ENCODE measurements at places on chromosomes 7 and 10.

- no peak for DNase-seq
Measured at GRCh38 chr7:35596061-35596460, 98.9 kb downstream of the HERPUD2 start.

- no peak for DNase-seq
Measured at GRCh38 chr7:28784171-28784902, 173.8 kb downstream of the TRIL start.

GRCh38 chr10:69335063-69335587 is 56.8 kb downstream of the HK1 start:
- DNase-seq: no peak

DNA sequence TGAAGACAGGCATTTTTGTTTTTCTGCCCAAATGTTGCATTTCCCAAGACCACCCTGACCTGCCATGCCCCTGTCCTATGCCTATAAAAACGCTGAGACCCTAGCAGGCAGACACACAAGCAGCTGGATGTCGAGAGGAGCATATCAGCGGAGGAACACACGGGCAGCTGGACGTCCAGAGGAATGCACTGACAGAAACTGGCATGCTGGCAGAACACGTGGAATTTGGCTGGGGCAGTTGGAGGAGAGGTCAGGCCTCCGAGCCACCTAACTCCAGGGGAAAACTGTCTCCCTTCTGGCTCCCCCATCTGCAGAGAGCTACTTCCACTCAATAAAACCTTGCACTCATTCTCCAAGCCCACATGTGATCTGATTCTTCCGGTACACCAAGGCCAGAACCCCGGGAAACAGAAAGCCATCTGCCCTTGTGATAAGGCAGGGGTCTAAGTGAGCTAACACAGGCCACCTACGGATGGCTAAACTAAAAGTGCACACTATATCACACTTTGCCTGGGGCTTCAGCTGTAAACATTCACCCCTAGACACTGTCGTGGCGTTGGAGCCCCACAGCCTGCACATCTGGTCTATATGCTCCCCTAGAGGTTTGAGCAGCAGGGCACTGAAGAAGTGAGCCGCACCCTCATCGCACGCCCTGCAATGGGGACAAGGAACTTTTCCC is 10.0 kb upstream of the CDHR3 start:
- no peak for DNase-seq

- no peak for DNase-seq
Measured at GRCh38 chr7:106424476-106425016, 139.8 kb upstream of the NAMPT start.

- DNase-seq: no peak
Measured at GRCh38 chr10:90984898-90985297, 64.0 kb upstream of the ANKRD1 start.

GRCh38 chr10:91339729-91340128 is 70.4 kb upstream of the HECTD2 start:
- DNase-seq: no peak

DNA sequence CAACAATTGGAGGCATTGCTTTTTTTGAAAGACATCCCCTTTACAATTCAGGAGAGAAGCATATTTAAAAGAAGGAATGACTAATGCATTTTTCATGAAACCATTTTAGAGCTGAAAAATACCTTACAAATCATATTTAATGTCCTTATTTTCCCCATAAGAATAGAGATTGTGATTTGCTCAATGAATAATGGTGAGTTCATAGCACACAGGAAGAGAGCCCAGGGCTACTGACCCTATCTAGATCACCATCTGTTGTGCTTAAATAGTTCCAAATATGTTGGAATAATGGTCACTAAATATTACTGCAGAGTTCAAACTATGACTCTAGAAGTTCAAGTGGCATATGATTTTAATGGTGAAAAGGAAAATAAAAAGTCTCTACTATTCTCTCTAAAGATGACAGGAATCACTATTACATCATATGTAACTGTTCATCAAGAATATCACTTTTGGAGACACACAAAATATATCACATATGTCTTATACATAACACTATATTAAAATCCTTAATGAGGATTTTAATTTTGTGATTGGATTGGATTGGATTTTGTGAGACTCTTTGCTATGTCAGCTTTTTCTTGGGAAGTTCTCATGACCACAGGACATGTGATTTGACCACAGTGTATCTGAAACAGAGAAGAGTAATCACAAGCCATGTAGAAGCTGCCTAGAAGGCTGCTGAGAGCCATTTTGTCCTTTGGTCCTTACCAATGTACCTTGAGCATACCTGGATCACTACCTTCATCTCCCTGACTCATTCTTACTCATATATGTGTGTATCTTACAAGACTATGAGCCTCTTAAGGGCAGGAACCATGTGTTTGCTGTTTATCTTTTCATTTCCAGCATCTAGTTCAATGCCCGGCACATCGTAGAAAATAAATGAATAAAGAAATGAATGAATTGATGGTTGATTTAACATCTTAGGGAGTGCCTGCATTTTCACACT is 26.4 kb downstream of the SLC16A9 start:
- DNase-seq: no peak

DNA sequence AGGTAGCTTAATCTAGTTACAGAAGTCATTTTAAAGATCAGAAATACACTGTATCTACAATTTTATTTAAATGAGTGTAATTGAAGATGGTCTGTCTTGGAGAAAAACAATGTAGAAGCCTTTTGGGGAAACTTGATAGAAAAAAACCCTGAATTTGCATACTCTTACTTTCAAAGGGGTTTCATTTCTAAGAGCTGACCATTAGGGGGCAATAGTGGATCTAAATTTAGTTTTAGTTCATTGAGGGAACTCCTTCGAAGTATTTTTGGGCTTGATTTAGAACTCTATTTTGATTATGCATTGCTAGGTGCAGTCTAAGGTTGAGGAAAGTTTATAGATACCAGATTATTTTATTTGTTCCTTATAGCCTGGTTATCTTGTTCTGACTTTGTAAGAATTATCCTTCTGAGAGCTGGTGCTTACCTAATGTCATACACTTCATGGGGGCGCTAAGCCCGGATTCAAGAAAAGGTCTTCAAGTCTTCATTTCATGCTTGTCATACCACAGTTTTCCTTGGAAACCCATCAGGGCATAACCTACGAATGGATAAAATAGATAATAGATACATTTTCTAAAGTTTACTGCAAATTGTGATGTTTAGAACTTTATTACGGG is 69.1 kb upstream of the MXI1 start:
- DNase-seq: no peak

DNA sequence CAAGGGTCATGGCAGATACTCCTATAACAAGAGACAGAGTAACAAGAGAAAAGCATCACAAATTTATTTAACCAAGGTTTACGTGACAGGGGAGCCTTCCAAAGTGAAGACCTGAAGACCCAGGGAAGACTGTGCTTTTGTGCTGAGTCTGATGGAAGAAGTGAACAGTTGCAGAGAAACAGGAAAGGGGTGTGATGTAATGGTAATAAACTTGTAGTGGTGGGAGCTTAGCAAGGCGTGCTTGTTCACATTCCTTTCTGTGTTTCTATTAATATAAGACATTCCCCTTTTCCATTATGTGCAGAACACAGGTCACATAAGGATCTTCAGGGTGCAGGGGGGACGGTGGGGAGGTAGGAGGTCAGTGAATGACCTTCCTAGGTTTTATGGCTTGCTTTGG is 25.5 kb upstream of the C10orf67 start:
- DNase-seq: no peak

DNA sequence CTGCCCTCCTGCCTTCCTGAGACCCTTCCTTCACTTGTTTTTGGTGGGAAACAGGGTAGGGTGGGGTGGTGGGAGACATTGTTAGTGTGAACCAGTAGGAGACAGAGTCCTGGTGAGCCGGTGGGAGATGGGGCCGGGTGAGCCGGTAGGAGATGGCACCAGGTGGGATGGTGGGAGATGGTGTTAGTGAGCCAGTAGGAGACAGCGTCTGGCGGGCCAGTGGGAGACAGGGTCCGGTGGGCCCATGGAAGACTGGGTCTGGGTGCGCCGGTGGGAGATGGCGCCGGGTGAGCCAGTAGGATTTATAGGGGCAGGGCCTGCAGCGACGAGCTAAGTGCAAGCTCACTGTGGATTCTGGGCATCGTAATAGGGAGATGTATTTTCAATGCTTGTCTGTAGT is 116.8 kb downstream of the TRRAP start:
- DNase-seq: no peak

DNA sequence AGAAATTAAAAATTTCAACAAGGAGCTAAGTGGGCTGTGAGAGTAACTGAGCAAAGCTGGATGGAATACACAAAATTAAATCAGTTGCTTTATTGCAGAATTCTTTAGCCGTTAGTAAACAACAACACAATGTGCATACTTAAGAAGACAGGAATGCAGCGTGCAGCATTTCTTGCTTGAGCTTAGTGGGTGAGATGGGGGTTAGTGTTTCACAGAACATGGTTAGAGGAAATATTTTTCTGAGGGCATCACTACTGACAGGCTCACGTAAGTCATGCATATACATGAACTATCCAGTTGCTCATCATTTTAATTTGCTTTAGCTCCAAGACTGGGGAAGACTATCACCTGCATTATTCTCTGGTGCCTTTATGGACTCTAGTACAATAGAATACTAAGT is 80.8 kb downstream of the CD36 start:
- DNase-seq: no peak

DNA sequence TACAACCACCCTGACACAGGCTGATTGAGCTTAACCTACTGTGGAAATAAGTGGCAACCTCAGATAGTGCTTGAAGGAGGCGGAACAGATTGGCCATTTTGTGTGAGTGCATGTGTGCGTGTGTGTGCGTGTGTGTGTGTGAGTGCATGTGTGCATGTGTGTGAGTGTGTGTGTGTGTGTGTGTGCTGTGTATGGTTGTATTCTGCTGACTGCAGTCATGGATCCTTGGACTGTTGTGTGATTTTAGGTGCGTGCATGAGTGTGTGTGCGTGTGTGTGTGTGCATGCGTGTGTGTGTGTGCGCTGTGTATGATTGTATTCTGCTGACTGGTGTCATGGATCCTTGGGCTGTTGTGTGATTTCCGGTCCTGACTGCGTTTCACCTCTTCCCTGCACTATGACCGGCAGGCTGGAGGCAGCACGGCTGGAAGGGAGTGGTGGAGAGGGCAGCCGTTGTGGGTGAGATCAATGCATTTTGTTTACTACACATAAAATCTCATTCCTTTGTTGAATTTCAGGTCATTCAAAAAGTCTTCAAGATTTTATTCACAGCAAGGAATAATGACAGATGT is 6.3 kb downstream of the IQCE start:
- no peak for DNase-seq

- DNase-seq: no peak
Measured at GRCh38 chr7:6709808-6710207, 3.1 kb upstream of the ZNF12 start.

DNA sequence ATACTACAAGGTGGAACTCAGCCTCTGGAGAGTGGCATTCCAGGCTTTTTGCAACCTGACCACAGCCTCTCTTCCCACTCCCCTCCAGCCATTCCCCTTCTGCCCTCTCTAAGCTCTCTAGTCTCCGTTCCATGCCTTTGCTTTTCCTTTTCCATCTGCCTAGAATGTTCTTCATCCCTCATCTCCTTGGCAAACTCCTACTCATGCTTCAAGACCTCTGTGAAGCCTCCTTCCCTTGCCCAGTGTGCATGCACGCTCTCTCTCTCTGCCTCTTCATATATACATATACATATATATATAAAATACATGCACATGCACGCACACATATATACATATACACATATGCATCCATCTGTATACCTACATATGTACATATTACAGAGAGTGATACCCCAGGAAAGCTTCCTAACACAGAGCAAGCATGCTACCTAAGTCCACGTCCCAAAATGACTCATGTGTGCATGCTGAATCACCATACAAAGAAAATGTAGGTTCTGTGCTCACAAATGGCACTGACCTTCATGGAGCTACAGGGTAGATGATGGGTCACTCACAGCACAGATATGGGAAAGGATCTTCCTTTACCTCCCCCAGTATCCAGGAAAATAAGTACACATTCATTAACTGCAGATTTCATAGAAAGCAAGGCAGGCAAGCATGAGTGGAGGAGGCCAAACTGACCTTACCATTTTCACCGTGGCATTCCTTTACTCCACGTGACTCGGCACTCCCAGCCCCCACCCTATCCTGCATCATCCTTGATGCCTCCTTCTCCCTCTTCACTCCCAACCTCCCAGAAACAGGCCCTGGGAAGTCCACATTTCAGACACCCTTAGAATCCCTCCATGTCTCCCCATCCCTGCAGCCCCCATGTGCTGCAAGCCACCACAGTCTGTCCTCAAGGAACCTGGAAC is 238.4 kb upstream of the ZMIZ1 start:
- DNase-seq: no peak

DNA sequence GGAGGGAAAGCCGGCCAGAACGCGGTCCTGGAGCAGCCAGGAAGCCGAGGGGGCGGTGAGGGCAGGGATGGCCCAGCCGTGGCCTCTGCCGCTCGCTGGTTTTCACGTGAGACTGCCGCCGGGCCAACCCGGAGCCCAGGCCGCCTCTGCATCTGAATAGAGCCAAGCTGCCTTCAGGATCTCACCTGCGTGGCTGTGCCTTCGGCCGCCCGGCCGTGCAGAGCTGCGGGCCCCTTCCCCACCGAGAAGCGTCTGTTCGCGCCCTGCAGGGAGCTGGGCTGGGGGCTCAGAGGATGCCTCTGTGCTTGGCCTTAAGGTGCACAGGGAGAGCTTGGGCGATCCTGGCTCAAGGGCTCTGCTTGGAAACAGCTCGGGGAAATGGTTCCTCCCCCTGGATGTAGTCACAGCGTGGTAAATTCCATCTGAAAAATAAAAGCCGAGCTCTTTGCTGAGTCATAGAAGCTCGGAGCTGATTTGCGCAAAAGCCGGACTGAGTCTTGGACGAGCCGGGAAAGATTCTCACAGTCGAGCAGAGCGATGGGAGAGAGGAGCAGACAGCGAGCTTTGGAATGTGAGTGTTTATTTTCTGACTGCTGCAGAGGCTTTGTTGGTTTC is at the start of gene JAKMIP3:
JAKMIP3 (plus strand) TSS at position 456 of the 615 bp plus-strand sequence. CDS start 38,863 bp downstream, outside the sequence.
- DNase-seq: no peak

- DNase-seq: no peak
Measured at GRCh38 chr10:102604439-102604841, 39.8 kb upstream of the TRIM8 start.

GRCh38 chr7:47543714-47544113 is 38.2 kb downstream of the TNS3 start:
- DNase-seq: no peak

DNA sequence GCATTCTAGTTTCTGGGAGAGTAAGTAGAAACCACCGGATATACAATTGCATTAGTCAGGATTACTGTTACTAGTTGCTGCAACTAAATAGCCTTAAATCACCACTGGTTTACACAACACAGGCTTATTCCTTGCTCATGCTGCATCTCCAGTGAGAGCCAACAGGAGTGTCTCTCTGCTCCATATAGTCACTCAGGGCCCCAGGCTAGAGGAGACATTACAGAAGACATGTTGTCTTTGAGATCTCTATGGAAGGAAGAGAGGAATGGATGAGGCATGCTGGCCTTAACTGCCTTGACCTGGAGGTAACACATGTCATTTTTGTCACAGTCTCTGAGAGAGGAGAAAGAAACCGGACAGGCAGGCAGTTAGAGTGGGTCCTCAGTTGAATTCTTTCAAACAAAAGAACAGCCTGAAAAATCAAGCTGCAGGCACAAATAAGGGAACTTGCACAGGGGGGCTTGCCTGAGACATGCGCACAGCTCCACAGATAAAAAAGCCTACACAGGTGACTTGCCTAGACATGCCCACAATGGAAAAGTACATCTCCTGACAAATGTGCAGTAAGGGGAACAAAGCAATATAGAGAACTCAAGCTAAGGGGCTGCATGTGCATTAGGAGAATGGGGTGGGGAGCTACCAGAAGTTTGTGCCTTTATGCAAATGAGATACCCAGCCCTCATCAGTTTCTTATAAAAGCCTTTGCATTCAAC is 348.0 kb downstream of the TYW1 start:
- DNase-seq: no peak

GRCh38 chr10:114303556-114303955 is 64.5 kb downstream of the VWA2 start:
- DNase-seq: no peak

- DNase-seq: no peak
Measured at GRCh38 chr7:26490640-26491624, 199.3 kb downstream of the SNX10 start.
